ENCODE measurements at places on chromosomes 6 and 20.
A peak's percentile ranks its signal among the peaks of the same experiment; 100 is the strongest.

- no peak for DNase-seq
Measured at GRCh38 chr6:24957199-24957598, 21.4 kb upstream of the RIPOR2 start.

DNA sequence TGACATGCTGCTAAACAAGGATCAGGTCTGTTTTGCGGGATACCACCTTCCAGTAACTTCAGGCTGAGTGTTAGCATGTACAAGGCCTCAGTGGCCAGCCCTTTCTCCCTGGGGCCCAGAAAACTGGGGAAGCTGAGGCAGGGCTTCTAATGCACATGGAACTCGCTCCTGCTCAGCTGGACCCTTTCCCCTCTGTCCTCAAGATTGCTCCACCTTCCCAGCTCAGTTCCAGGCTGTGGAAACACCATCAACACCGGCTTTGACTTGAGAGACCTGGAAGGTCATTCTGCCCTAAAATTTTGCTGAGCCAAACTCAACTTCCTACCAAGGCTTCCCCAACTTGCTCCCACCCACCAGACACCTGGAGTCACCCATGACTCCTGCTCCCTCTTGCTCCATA lies 4.2 kb upstream of the BLCAP start:
- DNase-seq = no peak

GRCh38 chr6:159118924-159119323 lies 50.3 kb upstream of the FNDC1 start:
- no peak for DNase-seq

- DNase-seq = no peak
Measured at GRCh38 chr6:158417760-158418098, 105.5 kb downstream of the TULP4 start.

DNA sequence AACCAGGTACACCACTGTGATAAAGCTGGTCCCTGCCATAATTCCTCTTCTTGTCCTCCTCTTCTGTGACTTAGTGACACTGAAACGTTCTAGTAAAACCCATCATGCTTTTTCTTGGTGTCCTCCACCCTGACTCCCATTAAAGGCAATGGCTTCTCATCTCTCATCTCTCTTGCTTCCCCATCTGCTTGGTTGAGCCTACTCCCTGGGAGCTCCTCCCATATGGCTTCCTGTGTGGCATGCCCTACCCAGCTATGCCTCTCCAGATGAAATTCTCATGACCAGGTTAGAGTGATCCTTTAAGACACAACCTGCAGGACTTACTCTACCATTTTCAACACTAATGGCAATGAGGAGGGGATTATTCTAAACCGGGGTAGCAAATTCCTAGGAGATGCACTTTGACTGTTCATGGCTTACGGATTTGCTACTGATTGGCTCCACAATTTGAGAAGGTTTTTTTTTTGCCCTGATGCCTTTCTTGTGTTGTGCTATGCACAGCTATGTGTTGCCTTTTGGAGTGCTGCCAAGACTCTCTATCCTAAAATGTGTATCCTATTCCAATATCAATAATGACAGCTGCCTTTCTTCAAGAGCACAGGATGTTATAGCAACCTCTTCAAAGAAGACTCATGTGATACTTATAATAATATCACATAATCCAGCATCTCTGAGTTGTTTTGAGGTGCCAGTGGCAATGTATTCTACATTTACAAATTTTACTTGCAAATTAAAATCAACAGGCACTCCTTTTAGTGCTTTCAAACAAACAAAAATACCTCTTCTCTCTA lies 6.1 kb downstream of the SIRPG start:
- DNase-seq = no peak

DNA sequence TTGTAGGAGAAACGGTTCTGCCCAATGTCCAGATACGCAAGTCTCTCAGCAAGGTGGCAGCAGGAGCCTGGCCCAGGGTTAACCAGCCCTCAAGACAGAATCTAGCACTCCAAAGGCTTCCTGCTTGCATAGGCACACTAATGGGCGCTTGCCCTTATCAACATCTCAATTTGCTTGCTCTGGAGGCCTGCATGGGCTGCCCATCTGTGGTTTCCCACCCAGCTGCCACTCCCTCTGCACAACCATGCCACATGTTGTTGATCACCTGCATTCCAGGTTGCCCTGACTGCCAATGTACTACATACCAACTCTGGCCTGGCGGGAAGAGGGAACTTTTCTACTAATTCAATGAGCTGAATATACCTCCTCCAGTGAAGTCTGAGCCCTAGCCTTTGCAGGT lies 74.6 kb downstream of the ATG5 start:
- no peak for DNase-seq

DNA sequence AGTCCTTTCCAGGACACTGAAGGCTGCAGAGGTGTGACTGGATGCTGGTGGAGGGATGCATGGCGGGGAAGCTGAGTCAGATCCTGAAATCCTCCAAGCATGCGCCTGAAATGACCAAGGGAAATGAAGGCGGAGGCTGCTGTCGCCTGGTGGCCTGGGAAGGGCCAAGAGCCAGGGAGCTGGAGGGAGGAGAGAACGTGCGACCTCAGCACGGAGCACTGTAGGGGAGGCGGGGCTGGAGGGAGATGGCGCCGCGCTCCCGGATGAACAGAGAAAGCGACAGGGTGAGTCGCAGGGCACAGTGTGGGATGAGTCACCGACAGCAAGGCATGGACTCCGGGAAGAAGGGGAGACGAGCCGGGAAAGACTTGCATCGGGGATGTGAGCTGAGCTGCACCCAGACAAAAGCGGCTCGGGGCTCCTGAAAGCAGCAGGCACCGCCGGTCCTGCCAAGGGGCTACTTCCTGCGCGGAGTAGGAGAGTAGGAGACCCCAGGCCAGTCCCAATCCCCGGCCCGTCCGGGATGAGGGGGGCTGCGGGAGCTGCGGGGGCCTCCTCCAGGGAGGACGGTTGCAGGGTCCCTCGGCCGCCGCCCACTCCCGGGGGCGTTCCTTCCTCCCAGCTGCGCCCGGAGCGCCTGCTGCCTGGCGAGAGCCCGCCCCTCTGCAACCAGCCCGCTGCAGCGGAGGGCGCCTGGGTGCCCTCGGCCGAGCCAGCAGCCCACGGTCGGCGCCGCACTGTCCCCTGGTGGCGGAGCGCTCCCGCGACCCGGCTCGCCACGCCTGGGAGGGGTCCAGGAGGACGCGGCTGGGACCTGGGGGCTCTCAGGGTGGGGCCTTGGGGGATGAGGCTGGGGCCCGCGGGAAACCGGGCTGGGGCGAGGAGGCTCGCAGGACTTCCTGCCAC lies 11.0 kb upstream of the NQO2 start:
- DNase-seq = peak; percentile 66

DNA sequence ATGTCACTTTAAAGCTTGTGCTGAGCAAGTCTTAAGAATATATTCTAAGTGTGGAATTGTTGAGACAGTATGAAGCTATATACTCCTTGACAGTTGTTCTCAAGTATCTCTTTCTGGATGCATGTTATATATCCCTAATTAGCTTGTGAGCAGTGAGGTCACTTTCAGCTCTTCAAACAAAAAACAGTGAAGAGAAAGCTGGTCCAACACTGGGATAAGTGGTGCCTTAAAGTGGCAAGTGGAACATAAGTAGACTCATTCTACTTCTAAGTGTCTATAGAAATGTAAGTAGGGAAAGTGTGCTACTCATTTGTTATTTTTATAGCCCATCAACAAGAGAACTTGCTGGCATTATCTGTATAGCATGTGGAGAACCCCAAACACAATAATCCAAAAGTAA lies 133.1 kb upstream of the BACH2 start:
- DNase-seq = no peak

GRCh38 chr6:116229287-116229913 lies 24.5 kb downstream of the TSPYL4 start:
- DNase-seq = no peak

- DNase-seq = no peak
Measured at GRCh38 chr6:88650029-88650619, 313.3 kb downstream of the RNGTT start.

DNA sequence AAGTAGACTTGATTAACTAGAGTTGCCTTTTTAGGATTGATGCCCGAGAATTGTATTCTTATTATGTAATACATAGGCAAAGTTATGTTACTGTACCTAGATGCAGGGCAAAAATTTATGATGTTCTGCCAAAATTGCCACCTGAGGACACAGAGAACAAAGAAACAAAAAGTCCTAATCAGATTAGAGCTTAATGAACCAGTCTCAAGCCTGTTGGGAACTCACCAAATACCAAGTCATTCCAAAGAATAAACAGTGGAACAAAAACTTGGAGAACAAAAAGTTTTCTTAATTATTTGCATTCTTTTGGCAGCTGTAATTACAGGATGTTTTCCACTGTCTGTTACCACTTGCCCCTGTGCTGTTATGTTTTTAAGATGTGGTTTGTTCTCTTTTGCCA lies 154.7 kb upstream of the SGK1 start:
- DNase-seq = no peak

GRCh38 chr6:42714098-42714761 lies 8.2 kb downstream of the PRPH2 start:
- DNase-seq = no peak

- DNase-seq = no peak
Measured at GRCh38 chr6:25637960-25638434, 14.0 kb upstream of the SCGN start.

DNA sequence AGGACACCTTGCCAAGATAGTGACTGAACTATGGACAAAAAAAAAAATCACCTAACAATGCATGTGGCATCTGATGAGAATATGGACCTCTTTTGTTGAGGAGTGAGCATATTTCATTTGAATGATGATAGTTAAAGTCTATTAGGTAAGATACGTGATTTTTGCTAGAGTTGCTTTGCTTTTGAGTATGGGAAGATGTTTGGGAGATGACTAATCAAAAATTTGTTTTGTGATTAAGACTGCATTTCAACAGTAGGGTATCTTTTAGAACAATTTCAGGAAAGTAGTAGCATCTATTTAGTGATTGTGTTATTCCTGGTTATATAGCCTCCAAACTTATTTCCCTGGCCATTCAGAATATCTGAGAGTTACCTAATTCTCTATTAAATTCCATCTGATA lies 878.6 kb upstream of the CITED2 start:
- no peak for DNase-seq

GRCh38 chr6:111850295-111850937 lies 22.8 kb downstream of the FYN start:
- no peak for DNase-seq

DNA sequence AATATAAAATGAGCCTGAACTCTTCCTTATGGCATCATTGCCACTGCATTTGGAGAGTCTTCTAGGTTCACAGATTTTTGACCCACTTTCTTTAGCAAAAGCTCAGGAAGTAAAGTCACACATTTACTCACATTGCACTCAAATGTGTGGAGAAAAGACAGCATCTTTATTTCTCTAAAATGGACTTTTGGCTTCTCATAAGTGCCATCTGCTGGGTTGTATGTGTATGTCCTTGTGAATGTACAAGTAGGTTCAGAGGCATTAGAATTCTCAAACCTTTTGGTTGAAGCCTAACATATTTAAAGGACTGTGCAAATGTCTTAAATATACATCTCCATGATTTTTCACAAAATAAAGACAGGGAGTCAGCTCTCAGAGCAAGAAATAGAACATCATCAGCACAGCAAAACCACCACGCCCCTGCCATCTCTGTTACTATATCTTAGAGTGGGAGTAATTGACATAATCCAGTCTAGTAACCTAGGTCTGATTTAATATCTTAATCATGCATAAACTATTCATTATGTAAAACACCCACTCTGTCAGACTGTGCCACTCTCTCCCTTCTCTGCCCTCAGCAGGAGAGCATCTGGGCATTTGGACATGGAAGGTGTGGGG lies 42.2 kb upstream of the SPTLC3 start:
- no peak for DNase-seq

DNA sequence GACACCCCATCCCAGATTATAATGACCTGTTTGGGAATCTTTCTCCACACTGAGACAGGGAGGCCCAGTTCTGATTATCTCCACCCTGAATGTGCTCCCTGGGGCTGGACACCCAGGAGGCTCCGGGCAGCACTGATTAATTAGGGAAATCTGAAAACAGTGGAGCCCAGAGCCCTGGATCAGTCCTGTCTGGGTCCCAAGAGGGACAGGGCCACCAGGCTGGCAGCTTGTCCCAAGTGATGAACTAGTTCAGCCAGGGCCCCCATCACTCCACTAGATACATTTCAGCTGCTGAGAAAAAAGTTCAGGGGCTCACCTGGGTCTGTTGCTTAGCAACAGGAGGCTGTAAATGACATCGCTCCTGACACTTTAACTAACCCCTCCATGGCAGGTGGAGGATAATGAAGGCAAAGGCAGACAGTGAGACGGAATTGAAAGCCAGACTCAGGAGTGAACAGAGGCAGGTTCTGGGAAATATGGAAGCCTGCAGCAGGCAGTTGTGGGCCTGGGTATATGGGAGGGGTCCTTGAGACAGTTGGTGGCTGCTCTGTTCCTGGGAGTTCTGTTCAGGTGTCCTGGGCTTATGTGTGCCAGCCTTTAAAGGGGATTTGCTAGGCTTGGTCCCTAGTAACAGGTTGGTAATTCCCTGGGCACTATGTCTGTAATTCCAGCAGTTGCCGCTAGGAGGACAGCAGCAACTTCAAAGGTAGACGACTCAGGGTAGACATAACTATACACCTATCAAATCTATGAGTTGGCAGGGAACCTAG lies 78.3 kb upstream of the CTNNBL1 start:
- DNase-seq = no peak

DNA sequence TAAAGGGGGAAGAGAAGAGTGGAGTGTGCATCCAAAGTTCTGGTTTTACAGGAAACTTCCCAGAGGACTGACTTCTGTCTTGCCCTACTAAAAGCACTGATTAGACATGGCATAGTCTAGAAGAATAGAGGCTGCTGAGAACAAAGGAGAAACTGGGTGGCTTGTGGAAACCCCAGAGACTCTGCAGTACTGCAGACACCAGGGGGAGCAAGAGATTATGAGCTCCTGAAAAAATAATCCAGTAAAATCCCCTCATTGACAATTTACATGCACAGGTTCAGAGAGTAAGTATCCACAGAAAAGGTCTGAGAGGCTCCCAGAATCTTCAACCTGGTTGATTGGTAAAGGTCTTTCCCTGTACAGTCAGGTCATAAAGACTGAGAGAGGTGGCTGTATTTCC lies 48.7 kb upstream of the CLVS2 start:
- no peak for DNase-seq

DNA sequence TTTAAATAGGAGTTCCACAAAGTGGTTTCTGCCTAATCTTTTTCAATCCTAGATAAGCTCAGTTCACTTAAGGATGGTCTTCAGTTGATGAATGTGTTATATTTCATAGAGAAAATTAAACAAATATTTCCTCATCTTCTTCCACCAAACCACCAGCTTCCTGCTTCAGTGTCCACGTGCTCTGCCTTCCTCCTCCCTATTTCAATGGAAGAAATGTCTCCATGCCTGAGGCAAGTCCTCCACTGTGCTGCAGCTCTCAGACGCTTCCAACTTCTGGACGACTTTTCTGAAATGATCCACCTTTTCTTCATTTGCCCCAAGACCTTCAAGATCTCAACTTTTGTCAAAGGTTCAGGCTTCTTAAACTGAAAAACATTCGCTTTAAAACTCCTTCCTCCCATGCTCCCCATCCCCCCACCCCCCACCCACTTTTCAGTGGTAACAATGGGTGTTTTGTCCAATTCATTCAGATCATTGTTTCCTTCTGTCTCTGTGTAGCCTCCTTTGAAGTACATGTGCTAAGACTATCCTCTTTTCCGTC lies 25.3 kb upstream of the FABP7 start:
- no peak for DNase-seq

- no peak for DNase-seq
Measured at GRCh38 chr6:18148304-18149025, 6.4 kb downstream of the TPMT start.

GRCh38 chr6:166435574-166435973 lies 52.8 kb upstream of the MPC1 start:
- DNase-seq = peak; percentile 37

- no peak for DNase-seq
Measured at GRCh38 chr6:113047148-113047547, 700.0 kb downstream of the RFPL4B start.

GRCh38 chr6:163602851-163603250 lies 188.3 kb downstream of the QKI start:
- no peak for DNase-seq

Measured in activated gamma-delta T cell (primary cell).